NCI-H345 (cell line): ENCODE measurements at places on chromosomes 2 and 18.

GRCh38 chr2:101842471-101842870 is 145.0 kb downstream of the MAP4K4 start:
- no peak for DNase-seq

DNA sequence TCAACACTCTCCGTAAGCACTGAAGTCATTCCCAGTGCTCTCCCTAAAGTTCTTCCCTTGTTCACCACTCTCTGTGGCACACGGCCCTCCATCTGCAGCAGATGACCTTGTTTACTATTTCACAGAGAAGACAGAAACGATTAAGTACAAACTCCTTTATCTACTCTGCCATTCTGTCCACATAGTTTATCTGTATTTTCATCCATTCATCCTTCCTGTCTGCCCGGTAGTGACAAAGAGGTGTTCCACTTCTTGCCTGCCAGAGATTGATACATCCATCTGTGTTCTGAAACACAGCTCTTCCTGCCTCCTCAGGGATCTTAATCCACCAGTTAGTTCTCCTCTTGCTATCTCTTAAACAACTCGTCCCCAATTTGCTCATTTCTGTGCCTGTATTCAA is 77.9 kb upstream of the CD226 start:
- no peak for DNase-seq

GRCh38 chr2:122328816-122329215 is 573.4 kb downstream of the TSN start:
- no peak for DNase-seq

- DNase-seq, result no peak
These were observed 52.9 kb downstream of the NFATC1 start for GRCh38 chr18:79448621-79449020.

DNA sequence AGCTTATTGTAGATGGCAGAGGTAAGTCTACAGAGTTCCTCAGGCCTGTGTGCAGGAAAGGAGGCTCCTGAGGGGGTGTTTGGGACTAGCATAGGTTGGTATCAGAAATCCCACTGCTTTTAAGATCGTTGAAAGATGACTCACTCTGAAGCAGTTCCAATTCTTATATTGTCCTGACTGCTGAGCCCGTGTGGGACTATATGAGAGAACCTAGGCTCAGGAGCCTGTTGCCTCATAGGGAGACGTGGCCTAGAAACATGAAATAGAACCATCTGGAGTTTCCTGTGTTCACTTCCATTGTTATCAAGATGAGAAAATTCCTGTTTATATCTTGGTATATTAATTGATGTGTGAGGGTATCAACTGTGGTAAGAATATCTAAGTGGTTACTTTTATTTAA is 5.7 kb downstream of the CCT7 start:
- no peak for DNase-seq

GRCh38 chr2:165044505-165045303 is 89.4 kb upstream of the SLC38A11 start:
- no peak for DNase-seq

GRCh38 chr2:5229574-5229973 is 462.6 kb upstream of the SOX11 start:
- DNase-seq, result no peak

DNA sequence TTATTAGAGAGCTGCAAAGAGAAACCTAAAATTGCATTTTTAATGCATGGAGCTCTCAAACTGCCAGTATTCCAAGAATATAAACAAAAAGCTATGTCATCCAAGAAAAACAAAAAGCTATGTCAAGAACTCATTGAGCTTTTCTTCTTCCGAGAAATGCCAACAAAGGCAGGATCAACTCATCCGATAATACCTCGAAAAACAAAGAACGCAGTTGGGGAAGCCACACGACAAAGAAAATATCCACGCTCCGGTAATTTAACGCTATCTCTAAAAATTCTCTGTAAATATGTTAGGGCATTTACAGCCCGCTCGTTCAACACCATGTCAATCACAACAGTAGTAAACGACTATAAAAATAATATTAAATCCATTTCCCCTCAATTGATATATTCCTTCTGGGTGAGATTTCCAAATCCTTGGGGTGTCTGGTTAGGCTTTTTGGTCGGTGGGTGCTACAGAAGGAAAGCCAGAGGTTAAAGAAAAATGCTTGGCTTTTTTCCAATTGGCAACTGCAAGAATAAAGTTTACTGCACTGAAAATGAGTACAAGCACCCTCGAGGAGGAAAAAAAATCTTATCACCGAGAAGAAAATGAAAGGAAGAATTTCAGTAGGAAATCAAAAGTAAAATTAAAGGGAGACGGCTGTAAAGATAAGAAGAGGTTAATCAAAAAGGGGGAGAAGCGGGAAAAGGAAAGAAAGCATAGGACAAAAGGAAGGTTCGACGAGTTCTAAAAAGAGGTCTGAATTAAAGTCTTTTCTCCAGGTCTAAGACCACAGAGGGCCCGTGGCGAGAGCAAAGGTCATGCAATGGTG is 856 bp downstream of the TIA1 start:
- peak; percentile 29 for DNase-seq

DNA sequence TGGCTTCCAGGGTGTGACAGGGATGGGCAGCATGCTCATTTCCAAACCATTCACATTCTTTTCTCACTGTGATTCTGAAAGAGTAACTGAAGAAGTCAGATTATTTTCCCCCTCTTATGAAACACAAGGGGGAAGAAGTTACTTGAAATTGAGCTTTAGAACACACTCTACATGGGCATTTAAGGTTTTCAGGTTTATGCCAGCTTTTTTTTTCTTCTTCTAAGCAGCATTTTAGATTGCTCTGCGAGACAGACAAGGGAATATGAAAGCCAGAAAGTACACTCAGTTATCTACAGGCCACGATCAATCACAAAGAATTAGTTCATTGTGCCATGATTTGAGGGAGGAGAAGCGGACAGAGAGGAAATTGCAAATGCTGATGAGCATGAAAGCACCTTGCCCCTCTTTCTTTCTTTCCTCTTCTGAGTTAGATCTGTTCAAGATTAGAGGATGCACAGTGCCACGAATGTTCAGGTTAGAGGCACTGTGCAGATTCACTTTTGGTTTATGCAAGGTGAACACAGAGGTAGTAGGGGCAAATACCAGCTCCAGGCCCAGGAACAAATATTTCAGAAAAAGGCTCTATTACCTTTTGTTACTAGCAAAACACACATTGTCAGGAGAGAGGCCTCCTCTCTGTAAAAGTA is 49.2 kb downstream of the CXCR4 start:
- no peak for DNase-seq

GRCh38 chr2:105329561-105330495 is at the start of gene TGFBRAP1:
TSS of gene TGFBRAP1 (minus strand) at chr2:105329735. CDS start at chr2:105308301, 21,434 bp downstream.
- peak; percentile 47 for DNase-seq

DNA sequence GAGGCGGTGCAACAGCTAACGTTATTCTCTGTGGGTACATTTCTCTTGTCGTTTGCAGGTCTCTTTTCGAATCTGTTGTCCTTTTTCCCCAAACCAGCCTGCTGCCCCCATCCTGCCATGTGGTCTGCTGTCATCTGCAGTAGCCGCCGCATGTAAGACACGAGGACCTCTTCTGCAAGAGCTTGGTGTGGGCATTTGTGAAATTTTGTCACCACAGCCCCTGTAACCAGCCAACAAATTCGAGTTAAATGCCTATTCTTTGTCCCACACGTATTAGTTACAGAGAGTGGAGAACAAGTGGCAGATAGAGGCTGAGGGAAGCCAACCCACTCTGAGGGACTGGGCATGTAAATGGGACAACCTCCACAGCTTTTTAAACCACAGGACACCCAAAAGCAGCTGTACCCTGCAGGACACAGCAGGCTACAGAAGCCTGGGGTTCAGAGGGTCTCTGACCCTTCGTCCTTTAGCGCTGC is 35.0 kb downstream of the ITGA6 start:
- DNase-seq, result no peak

DNA sequence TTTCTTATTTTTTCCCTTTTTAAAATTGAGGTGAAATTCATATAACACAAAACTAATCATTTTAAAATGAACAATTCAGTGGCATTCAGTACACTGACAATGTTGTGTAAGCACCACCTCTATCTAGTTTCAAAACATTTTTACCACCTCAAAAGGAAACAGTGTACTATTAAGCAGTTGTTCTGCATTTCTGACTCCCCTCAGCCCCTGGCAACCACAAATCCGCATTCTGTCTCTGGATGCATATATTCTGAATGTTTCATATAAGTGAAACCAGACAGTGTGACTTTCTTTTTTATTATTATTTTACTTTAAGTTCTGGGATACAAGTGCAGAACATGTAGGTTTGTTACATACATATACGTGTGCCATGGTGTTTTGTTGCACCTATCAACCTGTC is 19.2 kb upstream of the TANK start:
- DNase-seq, result no peak

- no peak for DNase-seq
These were observed 757.1 kb upstream of the PIK3C3 start for GRCh38 chr18:41197967-41198366.

GRCh38 chr18:841647-842370 is 29.8 kb upstream of the YES1 start:
- DNase-seq, result no peak

GRCh38 chr2:186949726-186950256 is 100.8 kb upstream of the ZSWIM2 start:
- no peak for DNase-seq

- DNase-seq, result no peak
These were observed 46.5 kb upstream of the EPG5 start for GRCh38 chr18:46013484-46014189.

DNA sequence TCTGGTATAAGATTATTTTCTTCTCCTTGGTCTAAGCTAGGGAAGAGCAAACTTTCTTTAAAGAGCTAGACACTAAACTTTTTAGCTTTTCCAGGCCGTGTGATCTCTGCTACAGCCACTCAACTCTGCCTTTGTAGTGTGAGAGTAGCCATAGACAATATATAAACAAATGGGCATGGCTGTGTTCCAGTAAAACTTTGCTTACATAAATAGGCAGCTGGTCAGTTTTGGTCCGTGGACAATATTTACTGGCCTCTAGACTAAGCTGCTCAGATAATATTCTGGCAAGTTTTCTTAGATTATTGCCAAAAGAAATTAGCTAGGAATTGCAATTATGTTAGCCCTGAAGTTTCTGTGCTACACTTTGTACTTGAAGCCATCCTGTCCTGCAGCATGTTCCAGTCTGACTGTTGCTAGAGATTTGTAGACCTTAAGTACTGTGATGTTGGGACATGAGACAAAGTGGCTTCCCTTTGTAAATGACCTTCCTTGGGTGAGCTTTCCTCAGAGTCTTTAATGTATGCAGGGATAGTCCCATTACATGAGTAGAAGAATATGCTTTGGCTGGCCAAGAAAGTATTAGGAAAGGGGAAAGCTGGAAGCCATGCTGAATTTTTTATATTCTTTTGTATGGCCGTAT is 126.9 kb downstream of the SOX11 start:
- no peak for DNase-seq

- DNase-seq, result no peak
These were observed 55.1 kb downstream of the LTBP1 start for GRCh38 chr2:33001823-33002222.
